ENCODE measurements at places on chromosomes 7 and 10.

GRCh38 chr10:61608255-61609033 lies 54.3 kb upstream of the CABCOCO1 start:
- no peak for DNase-seq

- no peak for DNase-seq
Measured at GRCh38 chr7:22697876-22698606, 29.0 kb upstream of the IL6 start.

DNA sequence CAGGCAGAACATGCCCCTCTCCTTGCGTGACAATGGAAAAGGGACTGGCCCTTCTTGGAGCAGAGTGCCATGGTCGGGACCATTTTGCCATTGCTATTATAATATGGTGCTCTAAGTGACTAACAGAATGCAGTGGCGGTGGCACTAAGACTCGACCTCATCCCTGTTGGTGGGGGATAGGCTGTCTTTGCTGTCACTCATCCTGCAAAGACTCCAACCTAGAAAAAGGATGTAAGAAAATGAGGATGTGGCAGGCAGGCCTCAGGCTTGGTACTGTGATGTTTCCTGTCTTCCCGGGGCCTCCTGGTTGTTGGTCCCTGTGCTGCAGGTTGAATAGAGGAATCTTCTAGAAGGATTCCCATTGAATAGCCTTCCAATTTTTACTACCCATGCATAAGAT lies 18.6 kb downstream of the BLNK start:
- DNase-seq: no peak

- no peak for DNase-seq
Measured at GRCh38 chr10:2817940-2818636, 249.3 kb upstream of the PFKP start.

- no peak for DNase-seq
Measured at GRCh38 chr7:12985752-12986151, 298.3 kb downstream of the ARL4A start.

GRCh38 chr7:990352-990932 lies 7.5 kb downstream of the CYP2W1 start:
- no peak for DNase-seq

Data from stimulated activated CD8-positive, alpha-beta memory T cell treated with anti-CD3 and anti-CD28 coated beads, Interleukin-15, amount 100 ng/mL, for 48 hours (primary cell).